ENCODE measurements at places on chromosomes 5 and 9.
A peak's percentile ranks its signal among the peaks of the same experiment; 100 is the strongest.

- DNase-seq, result no peak
Observed at GRCh38 chr9:100167176-100167575, 68.1 kb downstream of the INVS start.

DNA sequence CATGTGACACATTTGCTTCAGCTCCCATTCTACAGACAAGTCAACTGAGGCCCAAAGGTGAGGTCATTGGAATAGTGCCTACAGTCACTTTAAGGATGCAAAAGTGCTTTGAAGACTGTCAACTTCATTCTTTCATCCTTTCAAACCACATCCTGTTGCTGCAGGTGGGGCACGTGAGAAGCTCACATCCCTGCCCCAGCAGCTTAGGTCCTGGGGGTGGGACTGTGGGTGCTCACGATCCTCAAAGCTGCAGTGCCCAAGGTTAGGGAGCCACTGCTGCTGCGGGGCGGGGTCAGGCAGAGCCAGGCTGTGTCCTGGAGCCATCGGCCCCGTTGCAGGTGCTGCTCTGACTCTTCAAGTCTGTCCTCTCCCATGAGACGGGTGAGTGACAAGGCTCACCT lies 57.9 kb upstream of the IER5L start:
- no peak for DNase-seq

- no peak for DNase-seq
Observed at GRCh38 chr5:155008669-155009068, 4.9 kb upstream of the KIF4B start.

DNA sequence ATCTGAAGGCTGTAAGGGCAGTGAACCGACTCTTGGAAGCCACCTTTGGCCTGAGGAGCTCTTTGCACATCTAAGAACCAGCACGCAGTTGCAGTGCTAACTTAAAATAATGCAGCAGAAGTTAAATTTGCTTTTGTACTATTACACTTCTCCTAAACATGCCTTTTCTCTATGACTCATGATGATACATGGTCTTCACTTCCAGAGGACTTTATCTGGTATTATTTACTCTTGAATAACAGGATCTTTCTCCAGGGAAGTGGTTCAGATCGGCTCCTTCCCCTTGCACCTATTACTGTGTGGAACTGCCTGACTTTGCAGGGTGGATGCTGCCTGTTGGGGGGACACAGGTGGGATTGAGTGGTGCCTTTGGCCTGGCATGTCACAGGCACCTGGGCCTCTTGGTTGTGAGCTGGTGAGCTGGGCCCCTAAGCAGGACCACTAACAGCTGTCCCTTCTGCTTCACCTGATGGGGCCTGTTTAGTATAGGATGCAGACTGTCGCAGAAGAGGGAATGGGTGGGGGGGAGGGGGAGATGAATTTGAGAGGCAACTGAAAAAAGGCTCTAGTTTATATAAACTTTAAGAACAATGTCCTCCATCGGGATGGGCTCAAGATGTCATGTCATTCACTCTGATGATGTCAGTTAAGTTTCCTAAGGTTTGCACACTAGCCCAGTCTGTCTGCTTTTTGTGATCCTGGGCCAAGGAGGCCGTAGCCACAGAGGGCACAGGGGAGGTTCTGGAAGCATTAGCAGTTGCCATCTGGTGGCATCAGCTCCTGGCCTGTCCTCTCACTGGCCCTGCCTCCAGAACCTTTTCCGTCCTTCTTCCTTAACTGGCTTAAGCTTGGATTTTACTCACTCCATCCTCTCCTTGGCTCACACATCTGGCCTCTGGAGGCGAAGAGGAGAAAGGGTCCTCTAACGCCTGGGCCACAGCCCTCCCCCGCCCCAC lies 33.9 kb upstream of the GABBR2 start:
- no peak for DNase-seq

DNA sequence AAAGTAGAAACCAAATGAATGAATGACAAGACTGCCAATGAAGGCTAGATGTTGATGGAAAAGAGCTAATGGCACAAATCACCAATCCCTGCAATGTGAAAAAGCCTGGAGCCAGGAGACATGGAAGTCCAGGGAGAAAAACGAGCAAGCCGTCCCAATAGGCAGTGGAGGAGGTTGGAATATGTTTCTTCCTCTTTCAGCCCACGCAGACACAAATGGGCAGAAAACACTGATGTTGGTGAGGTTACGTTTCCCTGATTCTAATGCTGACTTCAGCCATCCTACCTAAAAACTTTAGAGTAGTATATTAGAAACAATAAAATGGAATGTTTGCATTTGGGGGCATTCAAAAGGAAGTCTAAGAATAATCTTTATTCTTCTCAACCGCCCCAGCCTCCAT lies 23.9 kb upstream of the KIF2A start:
- DNase-seq, result no peak

- DNase-seq, result peak; percentile 43
Observed at GRCh38 chr5:124661317-124662141, 84.9 kb downstream of the ZNF608 start.

DNA sequence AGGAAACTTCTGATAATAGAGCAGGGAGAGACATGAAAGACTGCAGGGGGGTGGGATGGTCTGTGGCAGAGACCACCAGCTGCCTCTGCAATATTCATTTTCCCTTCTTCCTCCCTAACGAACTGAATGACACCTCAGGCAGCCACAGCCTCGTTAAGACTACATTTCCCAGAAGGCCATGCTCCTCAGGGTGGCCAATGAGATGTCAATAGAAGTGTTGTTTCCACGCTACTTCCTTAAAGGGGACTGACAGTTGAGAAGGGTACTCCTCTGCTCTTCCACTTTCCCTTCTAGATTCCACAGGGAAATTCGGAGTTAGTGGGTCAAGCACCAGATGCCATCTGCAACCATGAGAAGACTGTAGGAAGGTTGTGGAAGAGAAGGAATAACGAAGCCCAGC lies 52.0 kb upstream of the DAPK1 start:
- DNase-seq, result no peak

- no peak for DNase-seq
Observed at GRCh38 chr9:85151162-85151561, 481.6 kb downstream of the NTRK2 start.

- no peak for DNase-seq
Observed at GRCh38 chr5:136011414-136012001, 17.3 kb upstream of the TGFBI start.

DNA sequence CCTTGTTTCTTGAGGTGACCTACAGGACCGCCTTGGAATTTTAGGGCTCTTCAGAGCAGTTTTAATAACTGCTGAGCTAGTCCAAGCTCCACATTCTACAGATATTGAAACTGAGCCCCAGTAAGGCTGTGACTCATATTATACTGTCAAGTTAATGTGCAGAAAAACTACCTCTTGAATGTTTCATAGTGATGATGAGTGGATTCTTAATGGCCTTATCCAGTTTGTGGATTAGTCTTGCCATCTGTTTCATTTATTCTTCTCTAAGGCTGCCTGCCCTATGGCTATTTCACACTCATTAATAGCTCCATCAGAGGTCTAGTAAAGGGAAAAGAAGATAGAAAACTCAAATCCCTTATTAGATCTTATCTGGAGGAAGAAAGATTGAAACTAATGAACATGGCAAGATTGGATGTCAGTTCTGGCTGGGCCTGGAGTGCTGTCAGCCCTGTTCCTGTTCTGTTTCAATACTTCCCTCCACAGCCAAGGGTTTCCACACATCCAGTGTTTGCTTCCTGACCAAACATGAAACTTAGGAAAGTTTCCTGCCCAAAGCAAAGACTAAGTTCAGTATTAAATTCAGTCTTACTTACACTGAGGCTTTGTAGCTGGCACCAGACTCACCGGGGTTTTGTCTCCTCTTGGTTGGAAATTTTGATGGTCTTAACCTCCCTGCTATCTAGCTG lies 215.6 kb upstream of the DMAC1 start:
- DNase-seq, result no peak

DNA sequence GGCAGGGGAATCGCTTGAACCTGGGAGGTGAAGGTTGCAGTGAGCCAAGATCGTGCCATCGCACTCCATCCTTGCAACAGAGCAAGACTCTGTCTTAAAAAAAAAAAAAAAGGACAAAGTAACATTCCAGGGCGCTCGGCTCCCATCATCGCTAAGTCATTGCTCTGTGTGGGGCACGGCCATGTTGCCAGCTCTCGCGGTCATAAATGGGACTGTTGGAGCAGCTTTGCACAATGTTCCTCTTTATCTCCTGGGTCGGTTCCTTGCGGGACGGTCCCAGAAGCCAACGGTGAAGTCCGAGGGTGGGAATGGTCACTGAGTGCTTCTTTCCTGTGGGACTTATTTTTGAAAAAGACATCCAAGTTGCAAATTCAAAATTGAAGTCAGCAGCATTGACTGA lies 65.5 kb downstream of the HMCN2 start:
- no peak for DNase-seq

DNA sequence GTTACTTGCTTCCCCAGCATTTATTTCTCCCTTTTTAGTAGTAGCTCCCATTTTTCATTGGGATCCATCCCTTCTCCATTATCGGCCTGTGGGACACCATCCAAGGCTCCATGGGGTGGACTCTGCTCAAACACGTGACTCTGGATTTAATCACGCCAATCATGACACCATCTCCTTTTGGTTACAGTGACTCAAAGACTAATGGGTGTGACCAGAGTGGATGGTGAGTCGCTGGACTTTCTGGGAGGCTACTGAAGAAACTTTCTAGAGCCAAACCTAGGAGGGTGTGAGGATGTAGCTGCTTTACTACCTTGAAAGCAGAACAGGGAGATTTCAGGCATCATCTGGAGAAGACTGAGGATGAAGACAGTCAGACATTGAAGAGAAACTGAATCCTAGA lies 93.1 kb downstream of the PJA2 start:
- DNase-seq, result no peak

DNA sequence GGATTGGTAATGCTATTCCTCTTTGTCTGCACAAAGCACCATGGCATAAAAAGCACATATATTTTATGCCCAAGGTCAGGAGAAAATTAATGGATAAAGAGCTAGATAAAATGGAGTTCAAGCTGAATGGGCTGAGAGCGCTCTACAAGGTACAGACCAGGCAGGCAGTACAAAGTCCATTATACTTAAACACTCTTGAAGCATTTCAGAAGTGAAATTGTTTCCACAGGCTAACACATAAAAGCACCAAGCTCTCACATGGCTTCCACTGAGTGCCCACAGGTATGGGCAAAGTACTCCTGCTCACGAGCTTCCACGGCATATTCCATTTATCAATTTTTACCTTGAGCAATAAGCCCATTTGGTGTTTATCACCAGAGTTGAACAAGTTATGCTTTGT lies 771.2 kb upstream of the DMAC1 start:
- no peak for DNase-seq

DNA sequence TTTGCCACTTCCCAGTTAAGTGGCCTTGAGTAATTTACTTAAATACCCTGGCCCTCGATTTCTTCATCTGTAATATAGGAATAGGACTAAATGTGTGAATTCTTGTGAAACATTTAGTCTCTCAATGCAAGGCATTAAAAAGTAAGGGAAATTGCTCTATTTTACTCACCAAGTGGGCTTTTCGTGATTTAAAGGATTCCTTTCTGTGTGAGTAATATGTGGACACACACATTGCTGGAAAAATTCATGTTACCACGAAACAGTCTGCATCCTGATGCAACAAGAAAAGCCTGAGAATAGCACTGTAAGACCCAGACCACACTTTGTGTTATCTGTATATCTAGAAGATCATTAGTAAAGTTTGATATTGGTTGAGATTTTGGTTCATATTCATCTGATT lies 1243.0 kb upstream of the CDH9 start:
- DNase-seq, result no peak

DNA sequence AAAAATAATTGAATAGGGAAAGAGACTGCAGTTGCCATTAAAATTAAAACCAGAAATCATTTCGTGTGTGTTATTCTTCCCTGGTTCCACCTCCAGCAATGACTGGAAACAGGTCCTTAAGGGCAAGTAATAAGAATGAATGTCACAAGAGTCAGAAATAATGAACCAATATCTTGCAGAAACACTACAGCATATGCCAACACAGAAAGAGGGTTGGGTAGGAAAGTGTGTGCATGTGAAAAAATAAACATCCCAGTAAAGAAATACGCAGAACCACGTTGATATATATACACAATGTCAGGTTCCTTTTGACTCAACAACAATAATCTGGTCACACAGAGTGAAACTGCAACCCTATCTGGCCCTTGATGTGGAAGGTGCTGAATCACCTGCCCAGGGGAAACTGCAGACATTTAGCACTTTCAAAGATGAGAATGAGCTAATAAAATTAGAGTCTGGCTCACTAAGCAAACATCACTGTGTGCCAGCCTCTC lies 15.0 kb downstream of the HMHB1 start:
- DNase-seq, result peak; percentile 68

DNA sequence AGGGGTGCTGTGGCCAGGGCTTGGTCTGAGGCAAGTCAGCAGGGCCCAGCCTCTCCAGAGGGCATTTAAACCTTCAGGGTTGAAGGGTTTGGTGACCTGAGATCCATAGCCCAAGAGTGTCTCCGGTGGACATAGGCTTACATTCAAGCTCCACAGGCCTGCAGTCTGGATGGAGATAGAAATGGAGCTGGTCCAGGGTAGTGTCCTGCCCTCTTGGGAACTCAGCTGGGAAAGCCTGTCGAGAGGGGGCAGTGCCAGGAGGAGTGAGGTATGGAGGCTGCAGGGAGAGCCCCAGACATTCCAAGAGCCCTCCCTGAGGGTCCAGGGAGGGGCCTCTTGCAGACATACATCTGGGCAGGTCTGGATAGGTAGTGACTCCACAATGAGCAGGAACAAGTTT lies 177.0 kb upstream of the MVB12B start:
- no peak for DNase-seq

GRCh38 chr5:38806775-38807258 lies 39.0 kb upstream of the OSMR start:
- DNase-seq, result no peak

- no peak for DNase-seq
Observed at GRCh38 chr5:14850419-14851049, 21.0 kb downstream of the ANKH start.

- no peak for DNase-seq
Observed at GRCh38 chr9:89078421-89078820, 87.2 kb downstream of the S1PR3 start.

GRCh38 chr9:129898185-129898584 lies 62.9 kb downstream of the USP20 start:
- DNase-seq, result no peak

DNA sequence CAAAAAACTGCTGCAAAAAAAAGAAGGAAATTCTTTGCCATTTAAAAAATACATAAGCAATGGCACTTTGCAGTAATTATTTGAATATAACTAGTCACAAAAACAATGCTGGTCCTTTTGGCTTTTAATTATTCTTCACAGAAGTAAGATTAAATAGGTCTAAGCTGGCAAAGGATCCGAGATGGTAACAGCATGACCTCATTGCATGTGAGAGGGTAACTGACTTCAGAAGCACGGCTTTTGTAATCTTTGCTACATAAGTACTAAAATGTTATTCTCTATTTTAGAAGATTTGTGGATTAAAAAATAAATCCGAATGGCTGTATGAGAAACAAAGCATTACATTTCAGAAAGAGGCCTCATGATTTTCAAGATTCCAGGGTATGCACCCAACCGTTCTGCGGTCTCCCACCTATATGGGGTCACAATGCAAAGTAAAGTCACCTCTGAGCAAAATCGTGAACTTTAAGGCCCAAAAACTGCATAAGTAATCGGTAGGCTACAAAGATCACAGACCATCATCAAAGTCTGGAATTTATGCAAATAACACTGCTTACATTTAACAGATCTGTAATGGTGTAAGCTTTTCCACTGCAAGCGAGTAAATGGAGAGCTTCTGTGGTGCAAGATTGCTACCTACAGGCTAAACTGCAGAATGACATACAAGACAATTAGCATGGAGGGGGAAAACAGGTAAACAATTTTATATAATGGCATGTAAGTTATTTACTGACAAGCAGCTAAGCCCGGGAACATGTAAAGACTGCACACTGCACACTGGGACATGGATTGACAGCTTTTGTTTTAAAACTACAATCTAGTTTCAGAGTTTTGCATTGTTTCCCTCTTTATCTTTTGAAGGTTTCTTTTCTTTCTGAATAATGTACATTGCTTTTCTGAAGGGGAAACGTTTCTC lies 231.6 kb downstream of the SLF1 start:
- DNase-seq, result peak; percentile 67
